Peyer's patch (tissue), 4 donors: ENCODE measurements at places on chromosomes 11 and 22. TPM values are rescaled to one million over a fixed set of nuclear protein-coding genes. Genes with fewer than 3 reads are reported as not detected.

- no peak for DNase-seq
- no peak overlapping the region for H3K4me3 ChIP-seq
- no peaks in the 10 kb centered on the region for H3K27me3 ChIP-seq
- H3K4me1 ChIP-seq: no peaks in the 10 kb centered on the region
Measured at GRCh38 chr22:23684026-23684425, 6.8 kb upstream of the RGL4 start.

DNA sequence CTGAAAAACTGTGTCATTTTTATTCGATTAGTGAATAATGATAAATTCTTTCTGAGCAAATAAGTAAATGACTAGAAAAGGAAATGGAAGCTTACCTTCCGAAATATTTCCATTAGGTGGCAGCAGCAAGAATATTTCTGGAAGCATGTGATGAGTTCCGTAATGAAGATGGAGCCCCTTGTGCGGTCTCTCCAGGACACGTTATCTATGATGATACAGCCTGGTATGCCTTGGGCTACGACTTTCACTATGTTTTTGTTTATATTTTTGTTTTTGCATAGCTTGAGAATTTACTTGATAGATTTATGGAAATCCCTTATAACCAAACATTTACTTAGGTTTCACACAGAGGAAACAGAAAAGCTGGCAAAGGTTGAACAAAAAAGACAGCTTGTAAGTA lies 25.7 kb downstream of the CASP5 start:
- DNase-seq: no peak
- H3K36me3 ChIP-seq: no peaks in the 10 kb centered on the region
- H3K27ac ChIP-seq: no peak overlapping the region
- no peak overlapping the region for H3K4me3 ChIP-seq
- H3K27me3 ChIP-seq: no peaks in the 10 kb centered on the region

The AGBL2 gene
- total RNA-seq: 2.5 TPM

The FAM76B gene
- 149 TPM for total RNA-seq

- no peaks in the 10 kb centered on the region for H3K27me3 ChIP-seq
- H3K4me3 ChIP-seq: no peak overlapping the region
- H3K27ac ChIP-seq: no peak overlapping the region
Measured at GRCh38 chr11:70901951-70902521, 350.3 kb downstream of the SHANK2 start.

The NXPE1 gene
- 6.6 TPM for total RNA-seq

DNA sequence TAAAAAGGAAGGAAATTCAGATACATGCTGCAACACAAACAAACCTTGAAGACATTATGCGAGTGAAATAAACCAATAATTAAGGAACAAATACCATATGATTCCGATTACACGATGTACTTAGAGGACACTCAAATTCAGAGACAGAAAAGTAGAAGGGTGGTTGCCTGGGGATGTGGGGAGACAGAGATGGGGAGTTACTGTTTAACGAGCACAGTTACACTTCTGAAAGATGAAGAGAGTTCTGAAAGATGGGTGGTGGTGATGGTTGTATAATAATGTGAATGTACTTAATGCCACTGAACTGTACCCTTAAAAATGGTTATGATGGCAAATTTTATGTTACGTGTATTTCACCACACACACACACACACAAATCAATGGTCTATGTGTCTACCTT lies 14.7 kb downstream of the ZBTB44 start:
- DNase-seq: no peak
- H3K4me3 ChIP-seq: no peak overlapping the region
- H3K27me3 ChIP-seq: no peaks in the 10 kb centered on the region
- H3K27ac ChIP-seq: no peak overlapping the region
- H3K4me1 ChIP-seq: no peaks in the 10 kb centered on the region

DNA sequence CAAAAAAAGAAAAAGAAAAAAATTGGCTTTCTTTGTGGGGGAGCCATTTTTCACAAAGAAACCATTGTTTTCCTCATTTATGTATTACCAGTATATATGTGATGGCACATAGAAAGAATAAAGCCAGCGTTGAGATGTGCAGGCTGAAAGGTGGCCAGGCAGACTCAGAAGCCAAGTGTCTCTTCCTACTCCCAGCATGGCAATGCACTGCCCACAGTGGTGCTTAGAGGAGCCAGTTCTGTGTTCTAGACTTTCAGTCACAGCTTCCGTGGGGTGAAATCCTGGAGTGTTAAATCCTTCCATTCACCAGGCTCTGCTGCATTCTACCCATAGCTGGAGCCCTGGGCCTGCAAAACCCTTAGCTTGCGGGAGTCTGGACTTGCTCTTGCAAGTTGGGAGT lies 18.9 kb downstream of the SNAP29 start:
- no peaks in the 10 kb centered on the region for H3K27me3 ChIP-seq
- no peaks in the 10 kb centered on the region for H3K36me3 ChIP-seq
- no peaks in the 10 kb centered on the region for H3K4me1 ChIP-seq
- H3K27ac ChIP-seq: no peak overlapping the region
- DNase-seq: no peak
